ENCODE measurements at places on chromosomes 13 and 19.

- peak overlapping the region; percentile 93 for H3K4me3 ChIP-seq
- peak overlapping the region; percentile 97 for H3K27ac ChIP-seq
- H3K27me3 ChIP-seq, result no peaks in the 10 kb centered on the region
- peaks cover 17% of the 10 kb centered on the region for H3K4me1 ChIP-seq
- H3K36me3 ChIP-seq, result peaks cover 5% of the 10 kb centered on the region
Observed at GRCh38 chr19:8307400-8307964, 676 bp downstream of the CD320 start.

DNA sequence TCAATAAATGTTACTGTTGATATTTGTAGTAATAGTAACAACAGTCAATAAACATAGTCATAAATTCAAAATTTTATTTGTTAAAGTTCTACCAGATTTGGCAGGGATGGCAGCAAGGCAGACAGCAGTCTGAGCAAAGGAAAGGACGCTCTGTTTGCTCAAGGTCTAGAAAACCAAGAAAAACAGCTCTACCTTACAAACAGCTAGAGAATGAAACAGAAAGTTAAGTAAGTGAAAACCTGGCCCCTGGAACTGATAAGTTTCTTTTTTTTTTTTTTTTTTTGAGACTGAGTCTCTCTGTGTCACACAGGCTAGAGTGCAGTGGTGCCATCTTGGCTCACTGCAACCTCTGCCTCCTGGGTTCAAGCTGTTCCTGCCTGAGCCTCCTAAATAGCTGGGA lies 27.9 kb downstream of the ENOX1 start:
- no peaks in the 10 kb centered on the region for H3K36me3 ChIP-seq
- H3K4me3 ChIP-seq, result no peak overlapping the region
- H3K27me3 ChIP-seq, result no peaks in the 10 kb centered on the region
- peaks cover 16% of the 10 kb centered on the region for H3K4me1 ChIP-seq

DNA sequence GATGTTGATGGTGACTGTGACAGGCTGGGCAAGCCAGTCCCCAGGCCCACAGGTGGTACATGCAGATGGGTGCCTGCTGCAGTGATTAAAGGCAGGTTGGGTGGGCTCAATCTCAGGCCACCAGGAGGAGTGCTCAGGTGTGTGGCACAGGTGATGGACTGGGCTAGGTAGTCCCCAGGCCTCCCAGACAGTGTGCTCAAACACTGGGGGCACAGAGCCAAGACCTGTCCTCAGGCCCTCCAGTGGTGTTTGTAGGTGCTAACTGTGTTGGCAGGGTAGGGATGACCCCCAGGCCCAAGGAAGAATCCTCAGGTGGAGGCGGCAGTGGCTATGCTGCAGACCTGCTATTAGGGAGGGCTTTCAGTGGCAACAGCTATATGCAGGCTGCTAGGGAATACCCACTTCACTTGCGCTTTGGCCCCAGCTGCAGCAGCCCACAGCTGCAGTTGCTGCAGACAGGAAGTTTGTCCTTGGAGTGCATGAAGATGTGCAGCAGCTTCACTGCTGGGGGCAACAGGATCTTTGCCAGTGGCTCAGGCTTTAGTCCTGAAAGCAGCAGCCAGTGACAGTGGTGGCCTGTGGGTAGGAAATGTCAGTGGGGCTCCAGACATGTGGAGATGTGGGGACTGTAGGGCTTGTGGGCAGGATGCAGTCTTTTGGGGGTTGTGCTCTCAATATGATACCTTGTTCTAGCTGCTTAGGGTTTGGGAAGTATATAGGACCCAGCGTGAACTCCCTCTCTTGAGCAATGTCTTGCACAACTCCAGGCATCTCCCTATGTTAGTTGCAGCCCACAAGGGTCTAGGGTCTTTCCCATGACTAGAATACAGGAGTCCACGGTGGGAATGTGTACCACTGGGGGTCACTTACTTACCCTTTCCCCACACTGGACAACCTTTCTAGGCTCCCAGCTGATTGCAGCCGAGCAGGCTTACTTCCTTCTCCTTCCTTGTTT lies 54.1 kb upstream of the MLNR start:
- H3K27ac ChIP-seq, result peak overlapping the region; percentile 39
- H3K27me3 ChIP-seq, result no peaks in the 10 kb centered on the region
- peaks cover 48% of the 10 kb centered on the region for H3K36me3 ChIP-seq
- DNase-seq, result no peak
- H3K4me1 ChIP-seq, result no peaks in the 10 kb centered on the region

DNA sequence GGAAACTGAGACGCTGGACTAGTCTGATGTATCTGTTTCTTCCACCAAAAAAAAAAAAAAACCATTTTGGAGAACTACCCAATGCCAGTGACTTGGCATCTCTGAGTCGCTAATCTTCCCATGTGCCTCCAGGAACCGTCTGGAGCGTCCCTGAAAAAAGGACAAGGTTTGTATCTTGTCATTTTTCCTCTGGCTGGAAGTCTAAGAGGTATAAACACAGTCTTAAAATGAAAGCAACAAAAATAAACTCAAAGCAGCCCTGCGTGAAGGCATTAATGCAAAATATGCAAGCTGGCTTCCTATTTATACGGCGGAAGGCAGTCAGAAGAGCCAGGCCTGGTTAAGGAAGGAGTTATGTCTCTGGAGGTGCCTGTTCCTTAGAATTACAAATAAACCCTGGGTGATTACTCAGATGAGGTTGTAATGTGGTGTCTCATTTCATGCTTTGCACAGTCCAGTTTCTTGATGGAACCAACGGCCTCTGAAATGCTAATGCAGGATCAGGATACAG lies 20.3 kb downstream of the ACTN4 start:
- H3K27me3 ChIP-seq, result no peaks in the 10 kb centered on the region
- DNase-seq, result no peak
- peak overlapping the region; percentile 96 for H3K27ac ChIP-seq

GRCh38 chr19:48881741-48882657 lies 9.8 kb downstream of the PPP1R15A start:
- DNase-seq, result no peak
- no peak overlapping the region for H3K27ac ChIP-seq
- H3K4me1 ChIP-seq, result no peaks in the 10 kb centered on the region
- H3K27me3 ChIP-seq, result no peaks in the 10 kb centered on the region

DNA sequence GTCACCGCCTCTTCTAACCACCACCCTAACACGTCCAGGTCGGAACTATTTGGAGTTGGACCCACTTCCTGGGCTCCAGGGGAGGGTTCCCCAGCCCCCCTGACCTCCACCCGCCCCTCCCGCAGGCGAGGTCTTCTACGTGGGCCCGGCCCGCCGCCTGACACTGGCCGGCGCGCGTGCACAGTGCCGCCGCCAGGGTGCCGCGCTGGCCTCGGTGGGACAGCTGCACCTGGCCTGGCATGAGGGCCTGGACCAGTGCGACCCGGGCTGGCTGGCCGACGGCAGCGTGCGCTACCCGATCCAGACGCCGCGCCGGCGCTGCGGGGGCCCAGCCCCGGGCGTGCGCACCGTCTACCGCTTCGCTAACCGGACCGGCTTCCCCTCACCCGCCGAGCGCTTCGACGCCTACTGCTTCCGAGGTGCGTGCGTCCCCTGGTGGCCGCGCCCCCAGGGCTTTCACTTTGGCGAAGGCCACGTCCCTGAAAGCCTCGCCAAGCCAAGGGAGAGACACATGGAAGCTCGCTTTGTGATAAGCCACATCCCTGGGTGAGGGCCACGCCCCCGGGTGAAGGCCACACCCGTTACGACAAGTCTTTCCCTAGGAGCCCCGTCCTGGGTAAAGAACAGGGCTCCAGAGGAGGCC lies 13.2 kb downstream of the NCAN start:
- no peaks in the 10 kb centered on the region for H3K36me3 ChIP-seq
- H3K27me3 ChIP-seq, result peaks cover 44% of the 10 kb centered on the region
- H3K4me3 ChIP-seq, result no peak overlapping the region
- DNase-seq, result peak; percentile 62
- no peak overlapping the region for H3K27ac ChIP-seq

- H3K36me3 ChIP-seq, result peaks cover 3% of the 10 kb centered on the region
- no peaks in the 10 kb centered on the region for H3K27me3 ChIP-seq
- DNase-seq, result no peak
- H3K27ac ChIP-seq, result no peak overlapping the region
- H3K4me3 ChIP-seq, result no peak overlapping the region
Observed at GRCh38 chr19:48378194-48378570, 13.2 kb downstream of the KDELR1 start.

DNA sequence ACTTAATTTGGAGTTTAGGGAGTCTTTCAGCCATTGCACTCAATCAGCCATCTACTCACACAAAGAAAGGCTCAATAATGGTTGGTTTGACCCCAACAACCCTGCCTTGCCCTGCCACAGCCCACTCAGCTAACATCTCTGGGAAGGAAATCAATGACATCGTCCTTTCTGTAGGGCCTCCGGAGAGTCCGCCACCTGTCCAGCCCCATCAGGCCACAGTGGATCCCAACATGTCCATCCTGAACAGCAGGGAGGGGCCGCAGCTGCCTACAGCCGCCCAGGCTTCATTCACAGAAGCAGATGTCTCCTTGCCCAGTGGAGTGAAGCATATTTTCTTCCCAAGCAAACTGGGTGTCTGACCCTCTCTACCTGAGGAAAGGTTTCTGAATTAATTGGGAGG lies 4.2 kb upstream of the CDX2 start:
- H3K27me3 ChIP-seq, result peaks cover 84% of the 10 kb centered on the region
- no peaks in the 10 kb centered on the region for H3K36me3 ChIP-seq
- H3K4me3 ChIP-seq, result no peak overlapping the region
- peaks cover 18% of the 10 kb centered on the region for H3K4me1 ChIP-seq
- no peak overlapping the region for H3K27ac ChIP-seq

DNA sequence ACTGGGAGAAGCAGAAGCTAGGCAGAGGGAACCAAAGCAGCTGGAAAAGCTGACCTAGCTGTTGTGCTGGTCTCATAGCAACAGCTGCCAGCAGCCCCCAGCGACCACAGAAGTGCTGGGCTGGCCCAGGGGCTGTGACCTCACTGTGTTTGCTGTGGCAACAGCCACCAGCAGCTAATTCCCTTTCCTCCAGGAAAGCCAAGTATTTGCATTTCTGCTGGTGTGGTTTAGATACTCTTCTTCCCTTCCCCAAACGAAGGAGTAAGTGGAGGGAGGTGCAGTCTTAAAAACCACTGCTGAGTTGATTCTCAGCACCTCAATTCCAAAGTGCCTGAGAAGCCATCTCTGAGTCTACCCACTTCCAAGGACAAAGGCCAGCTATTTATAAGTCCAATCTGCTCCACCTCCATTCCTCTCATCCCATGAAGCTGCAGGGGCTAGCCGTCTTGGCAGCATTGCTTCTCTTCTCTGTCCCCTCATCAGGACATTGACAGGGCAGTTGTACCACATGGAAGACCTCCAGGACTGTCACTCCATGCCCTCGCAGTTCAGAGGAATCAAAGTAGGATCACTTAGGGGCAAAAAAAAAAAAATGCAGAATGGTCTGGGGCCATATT lies 11.5 kb upstream of the CCDC97 start:
- peaks cover 40% of the 10 kb centered on the region for H3K36me3 ChIP-seq
- no peak overlapping the region for H3K4me3 ChIP-seq

DNA sequence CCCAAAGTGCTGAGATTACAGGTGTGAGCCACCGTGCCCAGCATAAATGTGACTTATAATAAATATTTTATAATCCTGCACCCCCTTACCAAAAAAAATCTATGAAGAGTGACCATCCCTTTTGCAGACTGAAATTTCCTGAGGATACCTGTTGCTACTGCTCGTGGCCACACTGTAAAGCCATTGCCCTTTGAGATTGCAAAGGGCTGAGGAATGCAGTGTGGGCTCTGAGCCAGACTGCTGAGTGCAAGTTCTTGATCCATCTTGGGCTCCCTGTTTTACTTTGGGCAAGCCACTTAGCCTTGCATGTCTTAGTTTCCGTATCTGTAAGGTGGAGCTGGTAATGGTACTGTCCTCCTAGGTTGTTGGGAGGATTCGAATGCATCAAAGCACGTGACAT lies 23.4 kb downstream of the SIPA1L3 start:
- no peak overlapping the region for H3K4me3 ChIP-seq
- peaks cover 2% of the 10 kb centered on the region for H3K36me3 ChIP-seq
- no peak overlapping the region for H3K27ac ChIP-seq

DNA sequence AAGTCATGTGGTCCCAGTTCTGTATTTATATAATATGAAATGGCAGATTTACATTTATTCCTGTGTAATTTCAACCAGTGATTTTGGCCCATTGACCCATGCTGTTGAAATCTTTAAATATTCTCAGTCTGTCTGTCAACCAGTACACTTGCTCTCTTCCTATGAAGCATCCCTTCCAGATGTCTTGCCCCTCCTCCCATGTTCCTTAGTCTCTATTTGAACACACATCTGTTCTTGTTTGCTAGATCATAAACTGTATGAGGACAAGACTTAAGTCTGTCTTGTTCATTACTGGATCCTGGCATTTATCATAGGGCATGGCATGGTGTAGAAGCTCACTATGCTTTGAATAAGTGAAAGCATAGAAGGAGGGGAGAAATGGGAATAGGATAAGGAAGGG lies 34.9 kb downstream of the STARD13 start:
- H3K27me3 ChIP-seq, result no peaks in the 10 kb centered on the region
- no peak overlapping the region for H3K27ac ChIP-seq
- H3K36me3 ChIP-seq, result no peaks in the 10 kb centered on the region
- H3K4me3 ChIP-seq, result no peak overlapping the region
- H3K4me1 ChIP-seq, result peaks cover 6% of the 10 kb centered on the region

DNA sequence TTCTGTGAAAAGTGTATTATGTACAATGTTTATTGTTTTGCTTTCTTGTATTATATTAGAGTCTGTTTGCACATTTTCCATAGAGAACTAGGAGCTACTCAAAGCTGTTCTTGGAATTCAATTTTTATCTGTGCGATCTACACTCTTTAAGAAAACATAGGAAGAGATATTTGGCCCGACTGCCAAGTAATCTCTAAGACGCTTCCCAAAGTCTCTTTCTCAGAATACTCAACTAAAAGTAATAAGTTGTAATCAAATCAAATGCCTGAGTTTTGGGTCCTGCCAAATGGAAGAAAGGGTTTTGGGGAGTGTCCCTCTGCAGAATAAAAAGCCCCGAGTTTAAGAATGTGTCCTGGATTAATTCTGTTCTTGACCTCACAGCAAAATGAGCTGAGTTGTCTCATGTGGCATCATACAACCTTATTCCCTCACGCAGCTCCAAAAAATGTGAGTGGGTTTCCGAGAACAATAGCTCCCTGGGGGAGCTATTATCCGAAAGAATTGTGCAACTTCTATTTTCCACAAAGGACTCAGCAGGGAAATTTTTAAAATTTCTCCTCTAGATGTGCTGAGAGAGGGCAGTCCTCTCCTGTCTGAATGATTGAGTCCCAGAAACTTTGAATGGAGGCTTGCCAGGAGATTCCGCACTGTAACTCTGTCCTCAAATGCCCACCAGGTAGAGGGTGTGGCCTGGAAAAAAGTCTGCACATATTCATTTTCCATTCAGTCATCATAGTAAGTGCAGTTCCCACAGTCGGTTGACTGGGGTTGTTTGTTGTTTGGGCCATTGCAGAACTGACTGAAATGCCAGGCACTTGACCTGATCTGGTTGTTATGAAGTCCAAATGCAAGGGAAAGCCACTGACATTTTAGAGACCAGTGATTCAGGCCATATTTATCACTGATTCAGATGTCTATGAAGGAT lies 280.0 kb upstream of the SOX21 start:
- H3K36me3 ChIP-seq, result peaks cover 2% of the 10 kb centered on the region
- no peaks in the 10 kb centered on the region for H3K4me1 ChIP-seq
- no peak for DNase-seq
- H3K27ac ChIP-seq, result no peak overlapping the region

GRCh38 chr13:29547153-29547552 lies 48.3 kb downstream of the SLC7A1 start:
- peaks cover 13% of the 10 kb centered on the region for H3K36me3 ChIP-seq
- H3K4me1 ChIP-seq, result peaks cover 25% of the 10 kb centered on the region
- peak overlapping the region; percentile 65 for H3K27ac ChIP-seq
- DNase-seq, result no peak
- no peaks in the 10 kb centered on the region for H3K27me3 ChIP-seq

Measured in progenitor cell of endocrine pancreas (in vitro differentiated cells).